GM18507 (cell line): ENCODE measurements at places on chromosomes 3 and 15.

GRCh38 chr15:76967067-76967466 lies 27.9 kb upstream of the PSTPIP1 start:
- DNase-seq = no peak

DNA sequence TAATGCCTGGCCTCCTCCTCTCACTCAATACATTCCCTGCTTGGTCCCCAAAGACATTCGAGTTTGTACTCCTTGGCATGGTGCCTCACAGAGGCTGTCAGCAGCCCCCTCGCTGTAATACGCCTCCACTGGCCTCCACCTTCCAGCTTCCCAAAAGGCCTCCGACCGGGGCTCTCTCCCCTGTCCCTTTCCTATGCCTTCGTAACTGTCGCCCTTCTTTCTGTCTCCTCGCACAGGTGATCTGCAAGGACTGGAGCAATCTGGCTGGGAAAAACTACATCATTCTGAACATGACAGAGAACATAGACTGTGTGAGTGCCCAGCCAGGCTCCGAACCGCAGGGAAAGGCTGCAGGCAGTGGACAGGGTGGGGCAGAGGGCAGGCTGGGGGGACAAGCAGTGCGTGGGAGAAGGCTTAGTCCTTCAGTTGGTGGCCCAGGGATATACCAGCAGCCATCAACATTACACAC lies 10.7 kb upstream of the ABTB1 start:
- no peak for DNase-seq

GRCh38 chr15:72006382-72006781 lies 111.6 kb downstream of the MYO9A start:
- DNase-seq = no peak

DNA sequence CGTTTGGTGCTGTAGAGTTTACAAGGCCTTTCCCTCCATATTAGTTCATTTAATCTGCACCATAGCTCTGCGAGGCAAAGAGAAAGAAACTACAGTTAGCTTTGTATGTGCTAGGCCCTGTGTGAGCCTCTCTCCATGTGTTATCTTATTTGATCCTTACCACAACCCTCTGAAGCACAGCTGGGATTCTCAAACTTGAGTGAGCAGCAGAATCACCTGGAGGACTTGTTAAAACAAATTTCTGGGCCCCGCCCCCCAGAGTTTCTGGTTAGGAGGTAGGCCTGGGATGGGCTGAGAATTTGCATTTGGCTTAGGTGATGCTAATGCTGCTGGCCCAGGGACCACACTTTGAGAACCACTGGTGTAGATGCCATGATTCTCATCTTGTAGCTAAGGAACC lies 12.3 kb downstream of the CA12 start:
- DNase-seq = no peak

GRCh38 chr3:195058336-195059005 lies 212.5 kb downstream of the XXYLT1 start:
- no peak for DNase-seq

DNA sequence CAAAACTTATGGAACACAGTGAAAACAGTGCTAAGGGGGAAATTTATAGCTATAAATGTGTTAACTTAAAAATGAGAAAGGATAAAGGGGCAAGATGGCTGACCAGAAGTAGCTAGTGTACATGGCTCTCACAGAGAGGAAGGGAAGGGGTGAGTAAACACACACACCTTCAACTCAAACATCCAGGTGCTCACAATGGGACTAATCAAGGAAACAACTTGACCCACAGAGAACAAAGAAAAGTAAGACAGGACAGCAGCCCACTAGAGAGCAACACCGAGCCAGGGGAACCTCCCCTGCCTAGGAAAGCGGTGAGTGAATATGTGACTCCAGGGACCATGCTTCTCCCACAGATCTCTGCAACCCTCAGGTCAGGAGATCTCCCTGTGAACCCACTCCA lies 85.0 kb upstream of the UBP1 start:
- DNase-seq = no peak

DNA sequence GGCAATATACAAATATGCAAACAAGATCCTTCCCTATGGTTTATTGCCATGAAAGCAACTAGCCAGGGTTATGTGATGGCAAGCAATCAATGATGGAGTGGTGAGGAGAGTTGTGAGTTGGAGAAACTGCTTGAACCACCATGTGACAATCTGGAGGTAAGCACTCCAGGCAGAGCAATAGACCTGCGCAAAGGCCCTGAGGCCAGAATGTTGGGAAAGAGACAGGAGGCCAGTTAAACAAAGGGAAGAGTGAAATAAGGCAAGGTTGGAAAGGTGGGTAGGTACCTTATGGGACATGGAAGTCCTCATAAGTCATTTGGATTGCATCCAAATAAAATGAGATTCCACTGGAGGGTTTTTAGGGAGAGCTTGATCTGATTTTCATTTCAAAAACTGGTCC lies 80.0 kb upstream of the WNT5A start:
- DNase-seq = no peak

DNA sequence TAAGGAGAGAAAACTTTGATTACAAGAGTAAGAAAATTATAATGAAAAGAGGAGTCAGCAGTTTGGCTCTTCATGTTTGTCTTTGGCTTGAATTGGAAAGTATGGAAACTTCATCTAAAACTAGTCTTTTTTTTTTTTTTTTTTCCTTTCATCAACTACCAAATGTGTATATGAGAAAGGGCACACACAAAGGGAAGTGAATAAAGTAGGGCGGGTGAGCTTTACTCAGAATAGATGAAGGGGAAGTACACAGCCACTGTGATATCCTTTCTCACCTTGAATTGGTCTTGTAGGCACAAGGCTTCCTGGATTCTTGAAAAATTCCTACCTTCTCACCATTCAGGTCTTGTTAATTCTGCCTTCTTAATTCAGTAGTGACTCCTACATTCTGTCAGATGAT lies 652.3 kb upstream of the KCNMB2 start:
- DNase-seq = no peak

DNA sequence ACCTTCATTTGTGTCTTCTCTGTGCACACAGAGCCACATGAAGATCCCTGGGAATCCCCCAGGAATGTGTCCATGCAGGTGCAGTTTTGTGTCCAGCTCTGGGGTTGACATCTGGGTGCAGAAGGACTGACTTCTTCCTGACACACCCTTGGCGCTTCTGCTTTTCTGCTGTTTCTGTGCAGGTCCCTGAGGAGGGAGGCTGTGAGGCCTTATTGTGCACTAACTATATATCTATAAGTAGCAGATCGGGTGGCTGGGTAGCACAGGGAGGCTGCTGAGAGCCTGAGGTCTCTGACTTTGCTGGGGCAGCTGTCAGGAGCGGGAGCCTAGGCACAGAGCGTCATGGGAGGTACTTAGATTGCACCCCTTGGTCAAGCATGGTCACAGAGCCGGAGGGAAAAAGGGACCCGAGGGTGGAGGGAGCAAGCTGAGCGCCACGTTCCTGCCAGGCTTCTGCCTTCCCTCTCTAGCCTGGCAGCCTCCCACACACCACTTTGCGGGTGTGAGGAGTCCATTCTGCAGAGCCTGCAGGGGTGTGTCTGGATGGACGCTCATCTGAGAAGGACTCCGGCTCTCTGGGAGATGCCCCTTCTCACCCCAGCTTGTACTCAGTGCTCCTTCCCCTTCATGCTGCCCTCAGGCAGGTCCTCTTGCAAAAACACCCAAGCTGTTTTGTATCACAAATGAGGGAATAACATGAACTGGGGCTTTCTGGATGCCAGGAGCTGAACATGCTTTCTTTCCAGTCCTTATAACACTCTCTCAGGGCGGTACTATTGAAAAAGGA lies 23.9 kb downstream of the CCDC33 start:
- no peak for DNase-seq

DNA sequence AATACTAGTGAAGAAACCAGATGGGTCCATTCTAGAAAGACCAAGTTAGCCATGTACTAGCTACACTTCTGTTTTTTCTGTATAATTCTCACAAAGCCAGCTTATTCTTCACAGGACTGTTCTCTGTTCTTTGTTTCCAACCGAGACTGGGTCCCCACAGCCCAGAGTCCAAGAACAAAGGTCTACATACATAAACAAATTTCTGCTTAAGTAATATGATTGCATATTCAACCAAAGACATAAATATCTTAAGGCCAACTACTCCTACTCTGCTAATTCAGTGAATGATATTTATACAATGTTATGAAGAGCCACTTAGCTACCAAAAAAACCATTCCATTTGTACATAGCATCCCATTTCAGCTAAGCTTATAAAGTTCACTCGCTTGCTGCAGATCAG lies 299.8 kb upstream of the CCDC54 start:
- no peak for DNase-seq

GRCh38 chr3:170465955-170466354 lies 47.3 kb downstream of the CLDN11 start:
- no peak for DNase-seq

DNA sequence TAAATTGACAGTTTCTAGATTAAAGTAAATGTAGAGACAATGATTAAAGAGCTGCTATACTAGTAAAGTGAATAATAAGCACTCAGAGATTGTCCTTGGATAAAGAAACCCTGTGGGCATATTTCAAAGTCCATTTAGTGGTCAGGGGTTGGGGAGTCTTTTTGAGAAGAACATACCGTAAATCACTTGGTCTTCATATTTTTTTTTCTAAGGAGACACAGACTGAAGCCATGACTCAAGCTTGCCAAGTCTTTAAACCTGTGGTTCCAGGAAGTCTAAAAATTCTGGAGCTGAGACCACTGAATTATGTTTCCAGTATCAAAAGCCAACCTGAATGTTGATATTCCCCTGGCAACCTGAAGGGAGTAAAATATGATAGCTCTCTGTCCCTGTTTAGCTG lies 171.0 kb downstream of the TPRG1 start:
- DNase-seq = no peak

DNA sequence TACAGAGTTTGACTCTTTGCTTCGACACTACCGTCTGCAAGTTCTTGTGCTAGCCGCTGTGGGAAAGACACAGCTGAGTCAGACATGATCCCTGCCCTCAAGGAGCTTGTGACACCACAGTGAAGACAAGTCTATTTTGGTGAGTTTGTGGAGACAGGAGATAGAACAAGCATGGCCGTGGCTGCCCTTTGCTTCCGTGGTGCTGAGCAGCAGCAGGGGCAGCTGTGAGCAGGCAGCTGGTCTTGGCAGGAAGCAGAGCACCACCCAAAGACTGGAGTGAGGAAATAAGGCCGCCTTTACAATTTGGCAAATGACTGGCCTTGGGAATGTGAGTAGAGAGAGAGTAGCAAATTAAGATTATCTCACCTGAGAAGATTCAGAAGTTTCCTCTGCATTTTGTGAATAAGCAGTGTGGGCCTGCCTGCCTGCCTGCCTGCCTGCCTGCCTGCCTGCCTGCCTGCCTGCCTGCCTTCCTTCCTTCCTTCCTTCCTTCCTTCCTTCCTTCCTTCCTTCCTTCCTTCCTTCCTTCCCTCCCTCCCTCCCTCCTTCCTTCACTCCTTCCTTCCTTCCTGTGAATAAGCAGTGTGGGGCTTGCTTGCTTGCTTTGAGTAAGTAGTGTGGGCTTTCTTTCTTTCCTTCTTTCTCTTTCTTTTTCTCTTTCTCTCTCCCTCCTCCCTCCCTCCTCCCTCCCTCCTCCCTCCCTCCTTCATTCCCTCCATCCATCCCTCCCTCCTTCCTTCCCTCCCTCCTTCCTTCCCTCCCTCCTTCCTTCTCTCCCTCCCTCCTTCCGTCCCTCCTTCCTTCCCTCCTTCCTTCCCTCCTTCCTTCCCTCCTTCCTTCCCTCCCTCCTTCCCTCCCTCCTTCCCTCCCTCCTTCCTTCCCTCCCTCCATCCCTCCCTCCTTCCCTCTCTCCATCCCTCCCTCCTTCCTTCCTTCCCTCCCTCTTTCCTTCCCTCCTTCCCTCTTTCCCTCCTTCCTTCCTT lies 1.6 kb upstream of the GCNT3 start:
- DNase-seq = no peak

DNA sequence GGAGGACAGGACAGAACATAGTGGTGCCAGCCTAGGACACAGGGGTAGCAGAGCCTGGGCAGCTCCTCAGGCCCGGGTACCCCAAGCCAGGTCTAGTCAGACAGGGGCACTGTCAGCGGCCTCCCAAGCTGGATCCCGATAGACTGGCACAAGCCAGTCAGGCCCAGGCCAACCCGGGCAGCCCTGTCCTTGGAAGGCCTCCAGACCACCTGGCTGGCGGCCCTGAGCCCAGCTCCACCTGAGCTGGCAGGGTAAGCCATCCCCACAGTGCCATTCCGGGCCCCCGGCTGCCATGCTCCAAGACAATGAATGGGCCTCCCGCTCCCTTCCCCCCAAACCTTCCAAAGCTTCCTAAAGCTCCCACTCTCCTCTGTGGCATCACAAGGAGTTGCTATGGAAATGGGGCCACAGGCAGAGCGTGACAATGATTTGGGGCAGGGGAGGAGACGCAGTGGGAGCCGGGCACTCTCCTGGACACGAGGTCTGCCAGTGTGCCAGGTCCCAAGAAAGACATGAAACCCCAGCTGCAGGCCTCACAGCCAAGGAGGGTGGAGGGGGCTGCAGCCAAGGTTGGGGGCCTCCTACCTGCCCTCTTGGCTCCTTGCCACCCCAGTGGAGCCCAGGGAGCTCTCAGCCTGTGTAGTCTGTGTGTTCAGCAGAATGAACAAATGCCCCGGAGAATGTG lies 165.6 kb upstream of the LINGO1 start:
- DNase-seq = no peak

DNA sequence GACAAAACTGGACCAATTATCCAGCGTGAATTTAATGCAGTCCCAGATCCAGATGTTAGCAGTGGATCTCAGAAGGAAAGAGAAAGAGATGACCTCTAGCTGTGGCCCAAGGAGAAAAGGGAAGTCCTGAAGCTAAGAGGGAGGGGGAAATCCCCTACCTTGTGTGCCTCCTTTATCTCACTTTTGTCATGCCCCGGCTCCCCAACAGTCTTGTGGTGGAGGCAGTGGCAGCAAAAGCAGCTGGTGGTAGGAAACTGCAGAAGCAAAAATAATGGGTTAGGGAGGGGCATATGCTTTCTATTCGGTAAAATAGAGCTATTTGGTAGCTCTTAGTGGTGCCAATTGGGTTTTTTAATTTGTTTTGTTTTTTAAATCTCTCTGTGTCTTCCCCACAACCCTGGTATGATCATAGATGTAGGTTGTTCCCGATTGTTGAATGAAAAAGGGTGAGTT lies 56.5 kb downstream of the MCTP2 start:
- no peak for DNase-seq

DNA sequence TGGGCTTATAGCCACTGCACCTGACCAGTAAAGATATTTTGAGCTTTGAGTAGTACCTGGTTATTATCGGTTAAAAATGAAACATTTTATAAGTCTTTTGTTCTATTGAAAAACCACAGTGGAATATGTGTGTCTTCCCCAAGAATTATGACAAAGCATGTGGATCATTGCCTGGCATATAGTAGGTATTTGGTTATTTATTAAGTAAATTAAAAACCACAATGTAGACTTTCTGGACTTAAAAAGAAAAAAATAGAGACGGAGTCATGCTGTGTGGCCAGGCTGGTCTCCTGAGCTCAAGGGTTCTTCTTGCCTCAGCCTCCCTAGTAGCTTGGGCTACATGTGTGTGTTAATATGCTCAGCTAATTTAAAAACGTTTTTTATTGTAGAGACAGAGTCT lies 43.5 kb downstream of the UBE2E2 start:
- DNase-seq = no peak
